ENCODE measurements at places on chromosomes 12 and 14.

GRCh38 chr12:125183187-125184067 is 118.2 kb downstream of the AACS start:
- peak; percentile 57 for DNase-seq

DNA sequence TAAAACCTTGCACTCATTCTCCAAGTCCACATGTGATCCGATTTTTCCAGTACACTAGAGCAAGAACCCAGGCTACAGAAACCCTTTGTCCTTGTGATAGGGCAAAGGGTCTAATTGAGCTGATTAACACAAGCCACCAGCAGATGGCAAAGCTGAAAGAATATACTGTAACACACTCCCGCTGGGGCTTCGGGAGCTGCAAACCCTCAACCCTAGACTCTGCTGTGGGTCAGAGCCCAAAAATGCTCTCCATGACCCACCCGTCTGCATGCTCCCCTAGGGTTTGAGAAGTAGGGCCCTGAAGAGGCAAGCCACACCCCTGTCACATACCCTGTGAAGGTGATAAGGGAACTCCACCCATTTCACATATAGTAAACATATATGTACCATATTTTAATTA is 33.6 kb upstream of the PCNX1 start:
- no peak for DNase-seq

DNA sequence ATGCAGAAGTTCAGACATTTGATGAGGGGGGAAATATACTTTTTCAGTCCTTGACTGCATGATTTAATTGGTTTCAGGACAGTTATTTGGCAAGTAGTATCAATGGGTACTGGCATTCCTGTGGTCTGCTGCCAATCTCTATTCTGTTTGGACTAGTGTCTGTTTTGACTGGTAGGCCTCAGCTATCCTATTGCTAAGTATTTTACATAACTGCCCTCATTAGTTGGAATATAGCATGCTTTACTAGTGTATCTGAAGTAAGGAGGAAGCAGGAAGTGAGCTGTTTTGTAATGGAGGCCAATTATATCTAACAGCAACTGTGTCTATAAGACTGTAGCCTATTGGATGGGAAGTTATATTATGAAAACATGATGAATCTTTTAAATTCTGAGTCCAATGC is 104.3 kb downstream of the FLRT2 start:
- DNase-seq = no peak

DNA sequence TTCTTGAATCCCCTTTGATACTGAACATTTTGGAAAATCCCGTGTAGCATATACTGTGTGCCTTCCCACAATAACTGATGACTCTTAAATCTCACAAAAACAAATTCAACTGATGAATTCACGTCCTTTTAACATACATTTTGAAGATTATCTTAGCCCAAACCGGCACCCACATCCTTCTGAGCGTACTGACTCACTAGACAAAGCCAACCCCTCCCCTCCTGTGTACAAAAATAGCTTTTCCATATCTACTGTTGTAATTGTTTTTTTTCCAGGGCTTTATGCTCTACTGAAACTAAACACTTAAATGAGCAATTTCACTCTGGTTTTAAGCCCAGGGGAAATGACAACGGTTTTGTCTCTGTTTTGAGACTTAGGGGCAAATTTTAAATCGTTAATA is 109.4 kb upstream of the ATF7IP start:
- DNase-seq = no peak

DNA sequence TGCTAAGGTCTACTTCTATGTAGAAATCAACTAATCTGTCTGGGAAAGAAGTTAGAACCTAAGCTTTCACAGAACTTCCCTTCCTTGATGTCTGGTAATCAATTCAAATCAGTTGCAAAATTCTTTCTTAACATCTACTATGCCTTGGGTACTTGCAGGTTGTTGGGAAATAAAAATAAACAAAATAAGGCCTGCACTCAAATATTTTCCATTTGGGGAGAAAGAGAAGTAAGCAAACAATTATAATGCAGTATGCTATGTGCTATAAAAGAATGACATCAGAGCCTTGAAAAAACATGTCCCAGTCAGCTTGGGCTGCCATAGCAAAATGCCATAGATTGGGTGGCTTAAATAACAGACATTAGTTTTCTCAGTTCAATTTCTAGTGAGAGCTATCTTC is 425.9 kb upstream of the DCN start:
- no peak for DNase-seq

DNA sequence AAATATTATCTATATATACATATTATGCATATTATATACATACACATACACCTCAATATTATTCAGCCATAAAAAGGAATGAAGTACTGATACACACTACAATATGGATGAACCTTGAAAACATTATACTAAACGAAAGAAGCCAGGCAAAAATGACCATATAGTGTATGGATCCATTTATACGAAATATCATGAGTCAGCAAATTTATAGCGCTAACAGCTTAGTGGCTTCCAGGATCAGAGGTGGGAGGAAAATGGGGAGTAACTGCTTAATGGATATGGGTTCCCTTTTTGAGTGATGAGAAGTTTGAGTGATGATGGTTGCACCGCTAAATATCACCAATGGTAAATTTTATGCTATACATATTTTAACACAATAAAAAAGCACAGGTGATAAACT is 32.7 kb downstream of the PTGER2 start:
- DNase-seq = no peak

DNA sequence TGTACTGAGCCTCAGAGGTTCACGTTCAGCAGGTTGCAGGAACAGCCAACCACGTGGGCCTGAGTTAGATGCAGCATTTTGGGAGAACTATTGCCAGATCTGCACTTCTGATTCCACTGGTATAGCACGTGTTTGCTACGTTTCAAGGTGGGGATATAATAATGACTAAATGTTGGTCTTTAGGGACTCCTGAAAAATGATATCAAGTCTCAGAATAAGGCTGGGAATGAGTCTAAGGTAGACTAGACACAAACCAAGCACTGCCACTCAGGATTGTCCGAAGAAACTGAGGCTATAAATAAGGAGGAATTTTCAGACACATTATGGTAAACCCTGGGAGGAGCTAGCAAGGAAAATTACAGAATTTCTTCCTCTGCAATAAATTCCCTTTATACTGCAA is 98.1 kb downstream of the ESR2 start:
- DNase-seq = no peak

DNA sequence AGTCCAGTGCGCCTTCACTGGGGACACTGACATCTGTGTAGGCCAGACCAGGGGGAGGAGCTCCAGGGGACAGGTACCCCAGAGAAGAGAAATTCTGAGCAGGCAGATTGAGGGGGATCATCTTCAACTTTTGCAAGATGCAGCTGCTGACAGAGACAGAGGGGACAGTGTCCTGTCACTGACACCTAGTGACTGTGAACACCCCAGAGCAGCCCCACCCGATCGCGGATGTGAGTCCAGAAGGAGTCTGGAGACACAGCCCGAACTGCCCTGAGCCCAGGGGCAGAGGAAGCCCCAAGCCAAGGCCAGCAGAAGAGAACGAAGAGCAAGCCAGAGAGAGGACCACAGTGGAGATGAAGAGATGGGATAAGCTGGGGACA is 21.7 kb upstream of the LRTM2 start:
- no peak for DNase-seq

DNA sequence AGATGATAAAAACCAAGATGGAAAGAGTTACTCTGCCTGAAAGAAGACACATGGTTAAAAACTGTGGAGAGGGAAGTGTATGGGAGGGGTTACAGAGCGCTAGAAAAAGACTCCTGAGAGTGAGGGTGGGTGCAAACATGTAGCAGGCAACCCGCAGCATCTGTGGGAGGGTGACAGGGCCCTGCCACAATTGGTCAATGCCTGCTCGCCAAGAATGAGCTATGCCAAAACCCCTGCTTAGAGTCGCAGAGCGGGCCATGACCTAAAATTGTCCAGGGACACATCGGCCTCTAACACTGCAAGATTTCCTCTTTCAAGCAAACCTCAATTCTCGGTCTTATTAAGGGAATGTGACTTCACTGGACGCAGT is 700 bp downstream of the PRKAG1 start:
- no peak for DNase-seq

DNA sequence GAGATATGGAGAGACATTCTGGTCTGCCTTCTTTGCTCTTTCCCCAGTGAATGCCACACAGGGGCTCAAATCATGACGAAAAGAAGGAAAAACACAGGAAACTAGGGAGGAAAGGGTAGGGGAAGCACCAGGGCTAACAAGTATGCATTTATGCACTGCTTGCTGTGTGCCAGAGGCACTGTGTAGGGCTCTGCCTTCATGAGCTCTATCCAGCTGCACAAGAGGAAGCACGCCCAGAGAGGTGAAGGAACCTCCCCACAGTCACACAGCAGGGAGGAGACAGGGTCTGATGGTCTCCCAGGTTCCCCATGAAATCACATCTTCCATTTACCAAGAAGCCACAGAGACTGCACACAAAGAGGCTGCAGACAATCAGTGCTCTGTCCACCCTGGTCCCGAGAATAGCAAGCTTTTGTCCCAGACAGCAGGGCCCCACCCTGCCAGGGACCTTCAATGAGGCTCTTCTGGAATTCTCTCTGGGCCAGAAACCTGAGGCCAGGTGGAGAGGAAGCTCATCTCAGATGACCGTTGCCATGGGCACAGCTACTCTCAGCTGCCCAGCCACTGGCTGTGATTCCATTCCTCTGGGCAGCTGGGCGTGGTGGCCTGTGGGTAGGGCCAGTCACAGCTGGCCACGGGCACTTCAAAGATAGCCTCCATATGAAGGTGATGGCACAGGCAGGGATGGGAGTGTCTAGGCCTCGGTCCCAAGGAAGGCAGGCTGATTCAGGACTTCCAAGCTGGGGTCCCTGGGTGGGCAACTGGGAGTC is 7.3 kb upstream of the TRPV4 start:
- DNase-seq = no peak

DNA sequence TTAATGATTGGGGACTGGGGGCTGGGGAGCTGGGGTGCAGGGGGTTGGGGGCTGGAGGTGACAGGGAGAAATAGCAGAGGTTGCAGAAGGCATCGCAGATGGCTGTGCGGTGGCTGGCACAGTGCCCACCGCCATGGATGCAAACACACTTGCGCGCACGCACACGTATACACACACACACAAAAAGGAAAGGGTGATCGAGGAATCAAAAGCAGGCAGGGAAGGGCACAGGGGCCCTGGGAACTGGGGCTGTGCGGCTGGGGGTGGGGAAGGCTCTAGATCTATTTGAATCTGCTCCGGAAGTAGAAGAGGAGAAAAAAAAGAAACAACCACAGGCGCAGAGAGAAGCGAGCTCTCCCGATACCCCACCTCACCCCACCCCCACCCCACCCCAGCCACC is 39.4 kb downstream of the ZFHX2 start:
- no peak for DNase-seq

GRCh38 chr14:25150934-25151790 is 101.2 kb upstream of the STXBP6 start:
- DNase-seq = no peak

DNA sequence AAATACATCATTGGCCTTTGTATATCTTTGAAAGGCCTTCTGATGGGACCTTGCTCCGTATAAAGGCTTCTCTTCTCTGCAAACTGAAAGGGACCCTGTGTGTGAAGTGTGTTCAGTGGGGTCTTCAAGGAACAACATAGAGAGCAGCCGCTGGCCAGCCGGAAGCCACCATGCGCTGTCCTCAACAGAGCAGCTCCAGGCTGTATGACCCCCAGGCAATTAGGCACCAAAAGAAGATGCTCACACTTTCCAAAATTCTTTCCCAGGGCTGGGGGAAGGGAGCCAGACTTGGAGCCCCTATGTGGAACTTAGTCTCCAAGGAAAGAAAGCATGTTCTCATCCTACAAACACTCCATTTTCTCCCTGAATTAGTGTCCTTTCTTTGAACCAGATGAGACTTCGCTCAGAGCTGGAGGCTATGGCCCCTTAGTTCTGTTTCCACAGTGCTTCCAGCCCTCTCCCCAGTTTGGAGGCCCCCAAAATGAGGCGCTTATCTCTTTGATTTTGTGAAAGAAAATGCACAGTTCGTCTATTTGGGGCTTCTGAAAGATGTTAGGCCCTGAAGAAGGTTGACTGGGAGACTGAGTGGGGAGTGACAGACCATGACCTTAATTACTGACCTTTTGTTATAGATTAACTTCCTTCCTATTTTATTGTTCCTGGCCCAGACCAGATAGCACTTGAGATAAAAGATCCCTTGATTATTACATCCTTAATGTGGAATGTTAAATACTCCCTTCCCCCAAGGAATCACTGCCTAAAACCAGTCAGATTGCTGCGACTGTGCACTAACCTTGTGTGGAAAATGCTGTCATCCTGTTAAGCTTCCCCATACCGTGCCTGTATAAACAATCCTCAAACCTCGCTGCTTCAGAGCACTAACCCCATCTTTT is 128.3 kb upstream of the FGD4 start:
- no peak for DNase-seq

DNA sequence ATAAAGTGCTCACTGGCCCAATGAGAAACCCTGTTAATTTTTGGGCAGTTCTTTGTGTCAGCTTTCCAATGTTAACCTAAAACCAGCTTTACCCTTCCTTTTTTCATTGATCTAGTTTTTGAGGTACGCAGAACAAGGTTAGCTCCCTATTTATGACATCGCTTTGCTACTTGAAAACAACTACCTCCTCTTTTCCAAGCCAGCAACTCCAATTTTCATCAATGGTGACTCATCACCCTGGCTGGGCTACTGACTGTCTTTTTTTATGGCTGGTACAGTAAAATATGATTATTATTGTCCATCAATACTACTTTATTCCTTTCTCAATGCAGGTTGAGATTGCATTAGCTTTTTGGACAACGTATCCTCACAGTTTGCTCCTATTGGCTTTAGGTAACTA is 22.5 kb upstream of the AKAP6 start:
- no peak for DNase-seq

- no peak for DNase-seq
Observed at GRCh38 chr12:6265038-6265405, 45.5 kb upstream of the PLEKHG6 start.

GRCh38 chr14:62117010-62117750 is 355.0 kb downstream of the SNAPC1 start:
- peak; percentile 21 for DNase-seq

DNA sequence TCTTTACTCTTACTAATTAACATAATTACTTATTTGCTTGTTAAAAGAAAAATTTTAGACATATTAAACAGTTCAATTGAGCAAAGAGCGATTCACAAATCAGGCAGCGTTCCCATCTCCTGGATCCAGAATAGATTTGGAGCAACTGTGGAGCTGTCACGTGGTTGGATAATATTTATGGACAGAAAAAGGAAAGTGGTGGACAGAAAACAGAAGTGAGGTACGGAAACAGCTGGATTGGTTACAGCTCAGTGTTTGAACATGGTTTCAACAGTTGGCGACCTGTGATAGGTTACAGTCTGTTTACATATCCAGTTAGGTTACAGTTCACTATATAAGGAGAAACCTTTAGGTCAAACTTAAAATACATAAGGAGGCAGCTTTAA is 19.7 kb upstream of the FAM234B start:
- DNase-seq = no peak

DNA sequence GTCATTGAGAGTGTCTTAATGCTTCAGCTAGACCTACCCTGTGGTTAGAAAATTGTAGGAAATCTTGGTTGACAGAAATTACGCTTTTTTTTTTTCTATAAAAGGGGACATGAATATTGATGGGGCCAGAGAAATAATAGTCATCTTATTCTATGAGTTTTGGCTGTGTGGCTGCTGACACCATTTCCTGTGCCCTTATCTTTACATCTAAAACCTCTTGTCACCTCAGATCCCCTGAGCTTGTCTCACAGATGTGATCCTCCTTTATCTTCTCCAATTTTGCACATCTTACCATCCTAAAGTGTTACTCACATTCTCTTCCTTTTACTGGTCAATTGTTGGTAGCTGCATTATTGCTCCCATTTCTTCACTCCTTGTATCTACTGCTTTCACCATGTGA is 36.1 kb downstream of the ASCL1 start:
- DNase-seq = no peak

GRCh38 chr12:107651571-107652449 is 33.8 kb upstream of the PWP1 start:
- DNase-seq = no peak

- no peak for DNase-seq
Observed at GRCh38 chr12:97024393-97024792, 117.3 kb downstream of the NEDD1 start.

Data from stimulated activated CD4-positive, alpha-beta T cell treated with anti-CD3 and anti-CD28 coated beads, Interleukin-1b, Interleukin-23, amount 100 ng/mL, for 24 hours (primary cell).